ENCODE measurements at places on chromosomes 13 and 19.

GRCh38 chr13:28541966-28542365, 47.0 kb upstream of the FLT1 start:
- DNase-seq, result no peak

- no peak for DNase-seq
These were observed 304.2 kb downstream of the COG6 start for GRCh38 chr13:39959497-39960144.

DNA sequence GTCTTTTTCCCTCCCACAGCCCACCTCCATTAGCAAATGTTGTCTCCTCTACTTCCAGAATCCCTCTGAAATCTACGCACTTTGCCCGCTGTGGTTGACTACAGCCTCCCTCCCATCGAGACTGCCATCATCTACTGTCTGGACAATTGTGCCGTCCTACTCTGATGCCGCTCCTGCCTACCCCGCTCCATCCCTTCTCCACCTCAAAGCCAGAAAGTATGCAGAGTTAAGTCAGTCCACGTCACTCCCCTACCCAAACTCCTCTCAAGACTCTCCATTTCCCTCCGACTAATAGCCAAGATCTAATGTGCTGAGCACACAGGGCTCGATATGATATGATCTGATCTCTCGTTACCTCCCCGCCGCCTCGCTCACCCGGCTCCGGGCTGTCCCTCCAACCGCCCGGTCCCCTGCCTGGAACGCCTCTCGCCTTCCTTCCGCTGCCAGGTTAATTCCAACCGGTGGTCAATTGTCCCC, 556 bp downstream of the CACTIN start:
- no peak for DNase-seq

DNA sequence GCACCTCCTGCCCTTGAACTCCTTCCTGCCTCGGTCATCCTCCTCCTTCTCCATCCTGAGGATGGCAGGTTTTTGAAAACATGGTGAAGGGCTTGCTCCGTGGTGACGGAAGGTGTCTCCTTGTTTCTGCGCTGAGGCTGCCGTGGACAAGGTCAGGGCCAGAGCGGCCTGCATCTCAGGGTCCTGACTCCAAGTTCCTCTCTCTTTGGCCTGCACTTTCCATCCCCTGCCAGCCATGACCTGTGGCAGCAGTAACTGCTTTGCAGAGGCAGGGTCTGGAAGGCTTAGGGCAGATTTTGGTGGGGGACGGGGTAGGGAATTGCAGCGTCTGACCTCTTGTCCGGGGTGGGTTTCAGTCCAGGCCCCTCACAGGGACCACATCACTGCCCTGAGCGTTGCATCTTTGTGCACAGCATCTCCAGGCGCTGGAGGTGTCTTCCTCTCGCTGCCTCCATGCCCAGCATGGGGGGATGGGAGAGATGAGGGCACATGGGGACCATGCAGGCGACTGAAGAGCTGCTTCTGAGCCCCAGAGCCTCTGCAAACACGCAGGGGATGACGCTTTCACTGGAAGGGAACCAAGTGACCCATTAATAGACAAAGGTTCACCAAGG, 216.8 kb downstream of the TEX29 start:
- DNase-seq, result no peak

DNA sequence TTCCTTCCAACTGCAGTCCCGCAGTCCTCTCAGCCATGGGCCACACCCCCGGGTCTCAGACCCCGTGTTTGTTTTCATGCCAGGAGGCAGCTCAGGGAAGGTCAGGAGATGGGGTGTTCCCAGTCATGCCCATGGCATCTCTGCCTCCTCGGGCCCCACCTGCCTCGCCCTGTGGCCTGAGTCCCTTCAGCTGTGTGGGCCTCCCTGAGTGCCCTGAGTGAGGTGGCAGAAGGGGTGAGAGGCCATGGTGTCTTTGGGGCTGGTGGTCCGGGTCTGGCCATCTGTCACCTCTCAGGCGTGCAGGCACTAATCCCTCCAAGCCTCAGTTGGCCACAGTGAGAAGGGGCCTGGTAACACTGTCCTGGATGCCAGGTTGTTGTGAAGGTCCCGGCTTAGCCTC, 10.9 kb upstream of the KDM4B start:
- DNase-seq, result no peak

- DNase-seq, result peak; percentile 92
These were observed 3.5 kb downstream of the RASA3 start for GRCh38 chr13:114128624-114129522.

DNA sequence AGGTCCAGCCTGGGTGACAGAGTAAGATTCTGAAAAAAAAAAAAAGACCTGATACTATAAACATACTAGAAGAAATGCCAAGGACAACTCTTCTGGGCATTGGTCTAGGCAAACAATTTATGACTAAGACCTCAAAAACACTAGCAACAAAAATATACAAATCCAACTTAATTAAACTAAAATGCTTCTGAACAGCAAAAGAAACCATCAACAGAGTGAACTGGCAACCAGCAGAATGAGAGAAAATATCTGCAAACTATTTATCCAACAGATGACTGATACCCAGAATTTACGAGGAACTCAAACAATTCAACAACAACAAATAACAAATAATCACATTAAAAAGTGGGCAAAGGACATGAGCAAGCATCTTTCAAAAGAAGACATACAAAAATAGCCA, 26.8 kb upstream of the GPC6 start:
- DNase-seq, result no peak

DNA sequence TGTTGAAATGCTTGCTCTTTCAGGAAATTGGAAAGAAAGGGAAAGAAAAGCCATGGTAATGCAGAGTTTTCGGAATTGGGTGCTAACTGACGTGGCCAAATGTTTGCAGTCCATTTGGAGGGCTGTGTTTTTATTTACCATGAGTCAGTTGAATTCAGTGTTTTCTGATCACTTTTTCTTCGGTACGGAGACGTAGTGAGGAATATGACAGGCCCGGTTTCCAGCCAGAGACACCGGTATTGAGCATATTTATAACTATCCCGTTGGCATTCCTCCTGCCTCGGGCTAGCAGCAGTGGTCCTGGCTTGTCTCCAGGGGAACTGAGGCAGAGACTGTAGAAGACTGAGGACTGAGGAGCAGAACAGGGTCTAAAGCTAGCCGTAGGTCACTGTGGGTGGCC, 1.0 kb downstream of the CDC16 start:
- no peak for DNase-seq

- DNase-seq, result no peak
These were observed 10.6 kb upstream of the ADGRE1 start for GRCh38 chr19:6876748-6877147.

DNA sequence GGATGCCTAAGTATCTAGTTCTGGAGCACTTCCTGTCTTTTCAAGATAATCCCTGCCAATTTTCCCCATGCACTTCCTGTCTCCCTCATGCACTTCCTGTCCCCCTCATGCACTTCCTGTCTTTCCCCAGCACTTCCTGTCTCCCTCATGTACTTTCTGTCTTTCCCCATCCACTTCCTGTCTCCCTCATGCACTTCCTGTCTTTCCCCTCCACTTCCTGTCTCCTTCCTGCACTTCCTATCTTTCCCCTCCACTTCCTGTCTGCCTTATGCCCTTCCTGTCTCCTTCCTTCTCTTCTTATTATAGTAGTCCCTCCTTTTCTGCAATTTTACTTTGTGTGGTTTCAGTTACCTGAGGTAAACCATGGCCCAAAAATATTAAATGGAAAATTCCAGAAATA, 3.0 kb upstream of the TNNT1 start:
- DNase-seq, result no peak

DNA sequence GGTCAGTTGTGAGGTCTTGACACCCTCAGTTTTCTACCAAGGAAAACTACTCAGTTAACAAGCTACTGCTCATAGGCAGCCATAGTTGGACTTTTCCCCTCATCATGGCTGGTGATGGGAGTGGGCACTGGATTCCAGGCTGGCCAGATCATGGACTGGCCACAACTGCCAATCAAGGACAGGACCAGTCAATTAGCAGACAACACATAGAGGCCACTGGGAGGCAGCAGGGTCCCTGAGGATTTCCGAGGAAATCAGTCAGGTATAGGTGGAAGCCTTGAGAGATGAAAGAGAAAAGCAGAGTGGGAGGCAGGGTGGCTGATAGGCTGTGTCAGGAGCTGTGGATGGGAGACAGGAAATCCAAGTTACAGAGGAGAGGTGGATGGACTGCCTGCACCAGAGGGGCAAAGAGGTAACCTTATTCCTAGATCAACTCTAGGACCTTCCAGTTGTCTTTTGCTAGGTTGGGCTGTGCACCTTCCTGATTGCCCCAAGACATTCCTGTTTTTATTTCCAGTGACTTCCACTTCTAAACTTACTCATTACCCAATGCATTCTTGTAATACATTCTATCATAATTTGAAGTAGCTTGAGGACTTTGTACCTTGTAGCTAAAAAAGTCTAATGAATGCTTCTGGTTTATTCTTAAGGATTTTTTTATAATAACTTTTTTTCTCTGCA, 361.8 kb downstream of the KCNRG start:
- DNase-seq, result no peak

- DNase-seq, result no peak
These were observed 70.0 kb downstream of the KCTD15 start for GRCh38 chr19:33866696-33867095.

GRCh38 chr19:8194528-8195267, 14.5 kb upstream of the CERS4 start:
- DNase-seq, result no peak

DNA sequence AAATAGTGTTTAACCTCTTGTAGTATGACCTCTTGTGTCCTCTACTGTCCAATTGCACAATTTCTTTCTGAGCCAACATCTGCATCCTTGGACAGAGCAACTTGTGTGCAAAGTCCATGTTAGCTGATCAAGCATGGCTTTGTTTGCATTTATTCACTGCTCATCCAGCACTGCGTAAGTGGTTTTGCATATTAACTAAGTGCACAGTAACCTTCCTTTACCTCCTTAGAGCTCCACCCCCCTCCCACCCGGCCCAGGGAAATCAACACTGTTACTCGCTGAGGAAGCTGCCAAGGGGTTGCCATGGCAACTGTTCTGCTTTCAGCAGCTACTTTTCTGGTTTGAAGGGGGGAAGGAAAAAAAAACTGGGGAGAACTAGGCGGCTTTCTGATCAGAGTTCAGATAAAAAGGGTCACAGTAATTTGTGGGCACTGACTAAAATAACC, 153.5 kb upstream of the KLF12 start:
- peak; percentile 76 for DNase-seq

DNA sequence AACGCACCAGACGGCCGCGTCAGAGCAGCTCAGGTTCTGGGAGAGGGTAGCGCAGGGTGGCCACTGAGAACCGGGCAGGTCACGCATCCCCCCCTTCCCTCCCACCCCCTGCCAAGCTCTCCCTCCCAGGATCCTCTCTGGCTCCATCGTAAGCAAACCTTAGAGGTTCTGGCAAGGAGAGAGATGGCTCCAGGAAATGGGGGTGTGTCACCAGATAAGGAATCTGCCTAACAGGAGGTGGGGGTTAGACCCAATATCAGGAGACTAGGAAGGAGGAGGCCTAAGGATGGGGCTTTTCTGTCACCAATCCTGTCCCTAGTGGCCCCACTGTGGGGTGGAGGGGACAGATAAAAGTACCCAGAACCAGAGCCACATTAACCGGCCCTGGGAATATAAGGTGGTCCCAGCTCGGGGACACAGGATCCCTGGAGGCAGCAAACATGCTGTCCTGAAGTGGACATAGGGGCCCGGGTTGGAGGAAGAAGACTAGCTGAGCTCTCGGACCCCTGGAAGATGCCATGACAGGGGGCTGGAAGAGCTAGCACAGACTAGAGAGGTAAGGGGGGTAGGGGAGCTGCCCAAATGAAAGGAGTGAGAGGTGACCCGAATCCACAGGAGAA, 1.9 kb downstream of the PPP1R12C start:
- DNase-seq, result no peak

DNA sequence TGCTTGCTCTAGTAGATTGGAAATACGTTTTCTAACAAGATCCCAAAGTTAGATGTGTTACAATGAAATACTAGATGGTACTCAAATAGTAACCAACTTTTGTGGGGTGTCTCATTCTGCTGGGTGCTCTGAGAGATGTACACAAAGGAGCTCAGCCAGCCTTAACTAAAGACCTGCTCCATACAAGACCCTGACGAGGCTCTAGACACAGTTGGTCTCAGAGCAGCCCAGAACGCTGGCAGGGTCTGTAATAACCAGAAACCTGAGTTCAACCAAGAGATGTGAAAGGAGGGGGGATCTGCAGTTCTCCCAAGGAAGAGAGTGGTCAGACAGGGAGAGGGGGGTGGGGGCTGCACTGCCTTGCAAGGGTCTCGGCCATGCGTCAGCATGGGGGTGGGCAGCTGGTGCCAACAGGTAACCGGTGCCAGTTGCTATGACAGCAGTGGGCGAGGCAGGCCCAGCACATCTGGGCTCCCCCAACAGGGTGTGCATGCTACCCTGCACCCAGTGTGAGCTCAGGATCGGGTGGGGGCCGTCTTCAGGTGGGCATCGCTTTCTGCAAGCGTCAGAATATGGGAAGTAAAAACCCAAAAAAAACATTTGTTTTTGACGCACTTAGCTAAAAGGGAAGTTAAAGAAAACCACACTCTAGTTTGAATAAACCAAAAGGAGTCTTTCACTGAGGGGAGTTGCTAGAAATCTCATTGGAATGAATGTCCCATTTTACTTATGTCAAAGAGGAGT, 68.0 kb upstream of the GPR183 start:
- DNase-seq, result no peak

GRCh38 chr19:43591904-43592772, 3.8 kb downstream of the IRGQ start:
- DNase-seq, result no peak

DNA sequence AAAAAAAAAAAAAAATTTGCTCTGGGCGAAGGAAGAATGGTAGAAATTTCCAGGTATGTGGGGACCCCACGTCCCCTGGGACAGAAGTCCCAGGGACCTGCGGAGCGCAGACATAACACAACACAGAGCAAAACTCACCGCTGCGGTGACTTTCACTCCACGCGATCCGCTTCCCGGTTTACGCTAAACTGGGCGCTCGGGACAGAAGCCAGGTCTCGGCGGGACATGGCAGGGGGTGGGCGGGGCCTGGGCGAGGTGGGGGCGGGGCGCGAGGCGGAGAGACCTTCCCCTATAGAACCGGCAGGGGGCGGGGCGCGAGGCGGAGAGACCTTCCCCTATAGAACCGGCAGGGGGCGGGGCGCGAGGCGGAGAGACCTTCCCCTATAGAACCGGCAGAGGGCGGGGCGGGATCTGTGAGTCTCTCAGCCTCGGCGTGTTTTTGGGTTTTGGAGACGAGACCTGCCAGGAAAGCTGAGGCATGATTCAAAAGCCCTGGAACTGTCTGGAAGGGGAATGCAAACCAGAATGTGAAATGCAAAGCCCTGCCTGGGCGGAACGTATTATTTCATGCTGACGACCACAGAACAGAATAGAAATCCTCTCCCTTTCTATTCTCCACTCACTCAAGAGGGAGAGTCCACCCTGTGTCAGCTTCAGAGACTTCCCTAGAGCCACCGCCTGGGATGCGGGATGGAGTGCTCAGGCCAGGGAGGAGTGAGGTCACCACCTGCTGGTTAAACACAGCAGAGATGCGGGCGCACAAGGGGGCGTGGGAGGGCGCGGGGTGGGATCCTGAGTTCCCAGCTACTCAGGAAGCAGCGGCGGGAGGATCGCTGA, 20.2 kb upstream of the ERVV-1 start:
- peak; percentile 73 for DNase-seq

Measured in stimulated activated CD4-positive, alpha-beta T cell treated with anti-CD3 and anti-CD28 coated beads, Interleukin-2, amount 100 ng/mL, for 4 hours (primary cell).